RKO (cell line): ENCODE measurements at places on chromosomes 1 and 21.

GRCh38 chr1:6331543-6332273, 61.9 kb downstream of the ACOT7 start:
- no peak for DNase-seq

- no peak for DNase-seq
Measured at GRCh38 chr1:56074007-56074651, 505.2 kb downstream of the PLPP3 start.

GRCh38 chr1:209688746-209689234, 13.6 kb downstream of the G0S2 start:
- DNase-seq, result no peak

DNA sequence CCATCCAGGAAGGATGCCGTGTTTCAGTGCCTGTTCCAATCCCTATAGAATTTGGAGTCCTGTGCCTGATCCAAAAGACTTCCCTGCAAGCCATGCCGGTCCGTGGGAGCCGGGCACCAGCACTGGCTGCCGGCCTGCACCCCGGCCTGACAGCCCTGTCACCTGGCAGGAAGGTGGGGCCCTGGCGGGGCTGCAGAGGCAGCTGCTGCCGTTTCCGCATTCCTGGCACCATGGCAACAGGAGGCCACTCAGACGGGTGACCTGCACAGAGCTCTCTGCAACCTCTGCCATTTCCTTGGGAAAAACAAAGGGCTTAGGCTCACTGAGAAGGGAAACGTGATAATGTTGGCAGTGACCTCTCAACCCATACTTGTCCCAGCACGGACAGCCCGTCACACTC, 63.2 kb upstream of the TMEM51 start:
- no peak for DNase-seq

GRCh38 chr1:180530501-180530900, 28.1 kb upstream of the ACBD6 start:
- no peak for DNase-seq

DNA sequence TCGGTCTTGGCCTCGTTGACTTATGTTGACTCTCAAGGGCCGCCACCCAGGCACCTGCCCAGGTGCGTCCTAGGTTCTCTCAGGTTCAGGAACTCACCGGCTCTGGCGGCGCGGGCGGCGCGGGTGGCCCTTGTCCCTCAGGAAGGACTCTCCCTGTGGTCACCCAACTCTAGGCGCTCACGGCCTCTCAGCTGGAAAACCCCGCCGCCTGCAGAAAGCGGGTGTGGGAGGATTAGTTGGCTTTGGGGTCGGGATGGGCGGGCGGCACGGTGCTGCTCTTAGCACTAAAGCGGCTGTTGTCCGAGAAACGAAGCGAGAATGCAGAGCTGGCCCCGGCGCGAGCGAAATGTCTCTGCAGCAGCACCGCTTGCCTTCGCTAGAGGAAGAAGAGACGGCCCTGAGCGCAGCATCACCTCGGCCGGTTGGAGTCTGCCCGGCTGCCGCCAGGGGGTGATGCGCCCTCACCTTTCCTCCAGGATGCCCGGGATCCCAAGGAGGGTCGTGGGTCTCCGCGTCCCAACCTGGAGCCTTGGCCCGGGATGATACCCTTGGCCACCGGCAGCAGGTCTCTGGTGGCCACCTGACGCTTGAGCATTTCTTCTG, 8.1 kb upstream of the TADA1 start:
- DNase-seq, result no peak

DNA sequence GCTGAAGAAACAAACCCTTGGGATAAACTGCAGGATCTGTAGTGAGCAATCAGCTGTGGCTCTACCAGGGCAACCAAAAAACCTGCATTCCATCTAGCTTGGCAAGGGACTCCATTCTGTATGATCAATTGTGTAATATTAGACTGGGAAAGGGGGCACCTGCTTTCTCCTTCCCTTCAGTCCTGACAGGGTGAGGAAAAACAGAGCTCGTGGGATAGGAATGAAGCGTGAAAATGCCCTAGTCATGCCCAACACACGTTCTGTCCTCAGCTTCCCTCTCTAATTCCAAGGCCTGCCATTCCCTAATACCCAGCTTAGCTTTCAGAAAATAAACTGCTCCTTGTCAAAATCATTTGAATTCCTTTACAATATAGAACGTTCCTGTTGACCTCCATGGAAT, 442.3 kb downstream of the PLPP3 start:
- DNase-seq, result no peak

DNA sequence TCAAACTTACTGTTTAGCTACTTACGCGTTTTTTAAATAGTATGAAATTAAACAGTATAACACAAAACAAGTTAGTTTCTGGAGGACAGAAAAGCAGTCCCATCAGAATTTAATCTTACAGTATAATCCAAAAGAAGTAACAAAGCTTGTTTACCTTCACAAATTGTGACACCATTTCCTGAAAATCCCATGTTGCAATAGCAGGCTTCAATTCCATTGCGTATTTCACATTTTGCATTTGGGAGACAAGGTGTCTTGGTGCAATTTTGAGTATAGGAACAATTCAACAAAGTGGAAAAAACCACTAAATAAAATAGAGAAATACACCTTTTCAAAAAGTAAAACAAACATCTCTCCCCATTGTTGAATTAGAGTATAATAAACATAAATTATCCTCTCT, 1.6 kb downstream of the ADGRL4 start:
- no peak for DNase-seq

- no peak for DNase-seq
Measured at GRCh38 chr1:59028048-59028447, 244.2 kb upstream of the JUN start.
